ENCODE measurements at places on chromosomes 7 and 10.

GRCh38 chr10:22710139-22710745, 4.1 kb downstream of the PIP4K2A start:
- peak; percentile 44 for DNase-seq

GRCh38 chr7:138626846-138627245, 74.3 kb downstream of the SVOPL start:
- DNase-seq: no peak

- no peak for DNase-seq
These were observed 652.7 kb downstream of the GRID1 start for GRCh38 chr10:85713885-85714284.

DNA sequence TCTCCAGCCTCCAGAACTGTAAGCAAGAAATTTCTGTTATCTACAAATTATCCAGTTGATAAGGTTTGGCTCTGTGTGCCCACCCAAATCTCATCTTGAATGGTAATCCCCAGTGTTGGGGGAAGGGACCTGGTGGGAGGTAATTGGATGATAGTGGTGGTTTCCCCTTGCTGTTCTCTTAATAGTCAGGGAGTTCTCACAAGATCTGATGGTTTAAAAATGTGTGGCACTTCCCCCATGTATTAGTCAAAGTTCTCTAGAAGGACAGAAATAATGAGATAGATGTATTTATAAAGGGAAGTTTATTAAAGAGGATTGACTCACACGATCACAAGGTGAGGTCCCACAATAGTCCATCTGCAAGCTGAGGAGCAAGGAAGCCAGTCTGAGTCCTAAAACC, 56.2 kb upstream of the APBB1IP start:
- no peak for DNase-seq

DNA sequence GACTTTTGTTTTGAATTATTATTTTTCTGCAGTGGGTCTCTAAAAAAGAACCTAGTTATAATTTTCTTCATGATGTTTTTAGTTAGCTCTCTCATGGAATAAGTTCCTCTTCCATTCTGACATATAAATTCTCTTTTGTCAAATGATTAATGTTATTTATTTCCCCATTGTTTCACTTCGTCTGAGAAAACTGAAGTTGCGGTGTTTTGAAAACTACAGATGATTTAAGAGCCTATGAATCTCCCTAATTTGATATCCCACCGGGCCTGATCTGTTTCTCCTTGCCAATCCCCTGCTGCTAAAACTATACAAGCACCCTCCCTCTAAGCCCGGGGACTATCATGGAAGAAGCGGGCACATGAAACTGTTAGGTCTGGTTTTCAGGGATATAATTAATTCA, 41.4 kb downstream of the HTR7 start:
- DNase-seq: no peak

- no peak for DNase-seq
These were observed 64.8 kb upstream of the LOXL4 start for GRCh38 chr10:98332623-98333269.
